Fibroblast of mammary gland (primary cell): ENCODE measurements at places on chromosomes 16 and 17.

GRCh38 chr16:19555938-19556771 is 652 bp downstream of the VPS35L start:
- DNase-seq, result peak; percentile 57

DNA sequence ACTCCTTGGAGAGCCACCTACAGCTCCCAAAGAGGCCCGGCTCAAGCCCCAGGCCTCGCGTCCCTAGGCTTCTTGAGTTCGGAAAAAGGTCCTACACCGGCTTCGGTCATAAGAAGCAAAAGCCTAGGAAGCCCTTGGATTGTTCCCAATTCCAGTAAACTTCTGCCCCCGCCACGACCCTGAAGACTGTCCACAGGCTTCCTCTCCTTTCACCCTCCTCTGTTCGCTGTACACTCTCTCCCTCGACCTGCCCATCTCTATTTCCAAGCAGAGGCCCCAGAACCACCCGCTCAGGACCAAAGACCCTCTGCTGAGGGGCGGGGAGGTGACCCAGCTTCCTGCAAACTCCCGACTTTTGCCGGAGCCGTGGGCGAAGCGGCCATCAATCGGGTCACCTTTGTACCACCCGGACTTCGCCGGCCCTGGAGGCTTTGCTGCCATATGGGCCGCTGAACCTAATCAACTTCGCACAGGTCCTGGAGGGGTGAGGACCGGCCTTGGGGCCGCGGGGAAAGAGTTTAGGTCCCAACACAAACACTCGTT is 2.7 kb downstream of the HOXB2 start:
- peak; percentile 66 for DNase-seq

DNA sequence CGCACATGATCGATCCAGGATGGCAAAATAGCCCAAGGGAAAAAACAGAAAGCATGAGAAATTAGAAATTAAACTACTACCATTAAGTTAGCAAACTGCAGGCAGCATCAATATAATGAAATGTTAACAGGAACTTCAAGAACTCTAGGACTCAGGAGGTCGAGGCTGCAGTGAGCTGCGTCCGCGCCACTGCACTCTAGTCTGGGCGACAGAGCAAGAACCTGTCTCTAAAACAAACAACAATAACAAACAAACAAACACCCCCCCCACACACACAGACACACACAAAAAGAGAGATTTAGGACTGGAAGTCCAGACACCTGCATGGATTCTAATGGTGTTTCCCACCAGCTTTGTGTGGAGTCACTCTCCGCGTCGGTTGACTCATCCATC is 525 bp upstream of the SEPHS2 start:
- no peak for DNase-seq

- DNase-seq, result no peak
These were observed 96.5 kb downstream of the SDK2 start for GRCh38 chr17:73547790-73548189.

GRCh38 chr17:34156741-34157589 is 98.1 kb upstream of the CCL2 start:
- DNase-seq, result no peak

DNA sequence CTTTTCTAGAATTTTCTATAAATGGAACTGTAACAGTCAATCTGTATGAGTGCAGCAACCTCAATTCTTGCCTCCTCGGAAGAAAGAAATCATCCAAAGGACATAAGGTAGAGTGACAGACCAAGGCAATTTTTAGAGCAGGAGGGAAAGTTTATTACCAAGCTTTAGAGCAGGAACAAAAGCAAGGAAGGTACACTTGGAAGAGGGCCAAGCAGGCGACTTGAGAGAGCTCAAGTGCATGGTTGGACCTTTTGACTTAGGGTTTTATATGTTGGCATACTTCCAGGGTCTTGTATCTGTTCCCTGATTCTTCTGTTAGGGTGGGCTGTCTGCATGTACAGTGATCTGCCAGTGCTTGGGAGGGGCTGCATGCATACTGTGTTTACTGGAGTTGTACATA is 50.3 kb downstream of the SCNN1G start:
- DNase-seq, result no peak

- no peak for DNase-seq
These were observed 12.5 kb upstream of the SLC16A11 start for GRCh38 chr17:7056386-7056785.

- peak; percentile 52 for DNase-seq
These were observed 38.9 kb downstream of the MRPS23 start for GRCh38 chr17:57810721-57811637.

DNA sequence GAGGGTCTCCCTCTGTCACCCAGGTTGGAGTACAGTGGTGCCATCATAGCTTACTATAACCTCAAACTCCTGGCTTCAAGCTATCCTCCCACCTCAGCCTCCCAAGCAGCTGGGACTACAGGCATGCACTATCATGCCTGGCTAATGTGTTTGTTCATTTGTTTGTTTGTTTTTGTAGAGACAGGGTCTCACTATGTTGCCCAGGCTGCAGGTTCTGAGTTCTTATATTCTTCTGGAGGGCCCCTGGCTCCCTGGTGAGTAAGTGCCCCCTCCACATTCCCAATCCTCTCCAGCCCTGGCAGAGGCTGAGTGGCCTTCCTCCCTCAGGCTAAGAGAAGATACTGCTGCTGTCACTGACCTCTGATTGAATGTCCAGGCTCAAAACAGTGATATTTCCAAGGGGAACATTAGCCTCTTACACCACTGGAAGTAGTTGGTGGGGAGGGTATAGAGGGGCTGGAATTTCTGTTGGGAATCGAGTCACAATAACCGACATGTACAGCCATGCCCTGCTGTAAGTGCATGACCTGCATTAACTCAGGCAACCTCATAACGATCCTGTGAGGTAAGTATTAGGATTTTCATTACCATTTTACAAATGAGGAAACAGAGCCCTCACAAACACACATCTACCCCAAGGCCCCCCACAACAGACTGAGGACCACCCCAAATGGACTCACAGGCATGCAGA is 2.7 kb upstream of the ETV4 start:
- DNase-seq, result no peak
